ENCODE measurements at places on chromosomes 3 and 15. TPM values are rescaled to one million over a fixed set of nuclear protein-coding genes. Genes with fewer than 3 reads are reported as not detected.

The ELL3 gene
- total RNA-seq = 3.9 TPM

The PTX3 gene
- total RNA-seq = 679 TPM

The PLIN1 gene
- total RNA-seq = 0.14 TPM

The TGM5 gene
- total RNA-seq = not detected

The STARD9 gene
- total RNA-seq = 4.0 TPM

The IRAK2 gene
- total RNA-seq = 5.5 TPM

The AHSG gene
- not detected for total RNA-seq

The ZNF501 gene
- total RNA-seq = 4.0 TPM

The LINGO1 gene
- total RNA-seq = not detected

The SPESP1 gene
- 3.2 TPM for total RNA-seq

All from smooth muscle cell of bladder (primary cell).